ENCODE measurements at places on chromosomes 3 and 15. TPM values are rescaled to one million over a fixed set of nuclear protein-coding genes. Genes with fewer than 3 reads are reported as not detected.

DNA sequence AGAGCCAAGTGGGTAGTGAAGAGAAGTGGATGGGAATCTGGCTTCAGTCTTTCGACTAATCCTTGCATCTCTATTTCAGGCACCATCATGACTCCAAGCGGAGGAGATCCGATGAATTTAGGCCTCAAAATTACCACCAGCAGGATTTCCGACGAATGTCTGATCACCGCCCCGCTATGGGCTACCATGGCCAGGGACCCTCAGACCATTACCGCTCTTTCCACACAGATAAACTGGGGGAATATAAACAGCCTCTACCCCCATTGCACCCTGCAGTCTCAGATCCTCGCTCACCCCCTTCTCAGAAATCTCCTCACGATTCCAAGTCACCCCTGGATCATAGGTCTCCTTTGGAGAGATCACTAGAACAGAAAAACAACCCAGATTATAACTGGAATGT lies 64.7 kb downstream of the RGMA start:
- DNase-seq, result no peak

DNA sequence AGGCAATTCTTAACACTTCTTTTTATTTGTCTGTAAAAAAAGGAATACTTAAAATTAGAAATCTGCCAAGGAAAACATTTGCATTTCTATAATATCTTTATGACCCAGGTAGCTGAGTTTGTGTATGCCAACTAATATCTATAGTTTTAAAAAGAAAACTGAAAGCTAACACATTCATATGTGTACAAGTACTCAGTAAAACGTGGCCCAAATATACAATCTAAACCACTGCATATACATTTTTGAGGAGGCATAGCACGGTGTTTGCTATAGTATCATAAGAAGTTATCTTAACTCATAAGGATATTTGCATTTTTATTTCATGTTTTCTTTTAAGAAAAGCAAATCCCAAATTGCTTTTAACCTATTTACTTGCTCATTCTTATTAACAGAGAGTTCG lies 172.7 kb downstream of the ZBTB20 start:
- no peak for DNase-seq

DNA sequence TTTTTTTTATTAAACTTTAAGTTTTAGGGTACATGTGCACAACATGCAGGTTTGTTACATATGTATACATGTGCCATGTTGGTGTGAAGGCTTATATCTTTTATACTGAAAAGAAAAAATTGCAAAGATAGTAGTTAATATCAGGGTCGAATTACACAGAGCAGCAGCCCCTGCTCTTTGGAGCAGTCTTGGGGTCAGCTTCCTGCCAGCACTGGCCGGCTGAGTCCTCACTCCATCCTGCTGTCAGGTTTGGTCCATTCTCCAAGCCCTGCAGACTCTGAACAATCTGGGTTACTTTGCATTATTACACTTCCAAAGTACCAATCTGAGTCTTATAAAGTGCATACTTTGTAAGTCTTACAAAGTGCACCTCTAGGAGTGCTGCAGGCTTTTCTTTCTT lies 66.0 kb downstream of the COL8A1 start:
- no peak for DNase-seq

- DNase-seq, result peak; percentile 68
Observed at GRCh38 chr3:53571264-53571663, 76.9 kb downstream of the CACNA1D start.

- DNase-seq, result no peak
Observed at GRCh38 chr15:70160267-70160666, 62.5 kb upstream of the TLE3 start.

DNA sequence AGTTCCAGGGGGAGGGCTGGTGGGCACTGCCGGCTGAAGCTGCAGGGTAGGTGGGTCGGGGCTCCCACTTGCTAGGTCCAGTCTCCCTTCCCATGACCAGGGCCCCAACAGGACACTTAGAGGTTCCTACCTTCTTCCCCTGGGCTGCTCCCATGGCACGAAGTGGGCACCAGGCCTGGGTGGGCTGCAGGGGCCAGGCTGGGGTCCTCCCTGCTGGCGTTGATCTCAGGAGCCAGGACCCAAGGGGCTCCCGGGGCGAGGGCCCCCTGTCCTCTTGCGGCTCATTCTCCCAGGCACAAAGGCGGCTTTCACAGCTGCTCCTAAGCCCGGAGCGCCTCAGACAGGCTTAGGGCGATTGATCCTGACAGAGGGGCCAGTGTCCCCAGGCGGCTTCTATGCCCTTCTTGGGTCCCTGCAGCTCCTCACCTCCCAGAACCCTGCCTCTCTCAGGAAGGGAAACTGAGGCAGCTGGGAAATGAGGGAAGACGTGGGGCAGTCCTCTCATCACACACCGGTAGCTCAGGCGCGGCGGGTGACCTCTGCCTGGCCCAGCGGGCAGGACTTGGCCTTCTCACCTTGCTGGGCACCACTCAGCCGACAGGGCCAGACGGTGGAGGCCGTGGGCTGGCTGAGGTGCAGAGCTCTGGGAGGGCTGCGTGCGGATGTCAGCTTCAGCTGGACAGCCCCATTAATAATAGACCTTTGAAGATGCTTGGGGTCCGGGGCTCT lies 39.6 kb downstream of the FAM3D start:
- no peak for DNase-seq

TEX55 gene
- total RNA-seq, result not detected

GABRR3 gene
- total RNA-seq, result 0.10 TPM

EIF2B5 gene
- 48.6 TPM for total RNA-seq

Data from ureter (tissue), 1 donor.